ENCODE measurements at places on chromosomes 5 and 9.

- DNase-seq = no peak
Measured at GRCh38 chr9:20569525-20569924, 52.8 kb downstream of the MLLT3 start.

DNA sequence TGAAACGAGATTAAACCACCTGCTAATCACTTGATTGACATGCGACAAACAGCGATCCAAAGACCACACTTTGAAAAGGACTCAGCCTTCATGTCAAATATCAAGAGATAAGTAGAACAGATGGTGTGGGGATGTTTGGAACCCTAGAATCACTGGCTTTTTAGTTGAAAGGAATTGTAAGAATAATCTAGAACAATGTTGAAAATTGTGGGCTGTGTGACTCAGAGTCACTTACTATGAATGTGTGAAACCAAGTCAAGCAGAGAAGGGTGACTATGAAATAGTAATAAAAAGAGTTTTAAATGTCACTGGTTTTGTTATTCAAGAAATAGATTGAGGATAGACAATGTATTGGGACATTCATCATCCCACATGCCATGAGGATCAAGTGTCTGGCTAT lies 14.1 kb upstream of the C1QTNF3 start:
- no peak for DNase-seq

DNA sequence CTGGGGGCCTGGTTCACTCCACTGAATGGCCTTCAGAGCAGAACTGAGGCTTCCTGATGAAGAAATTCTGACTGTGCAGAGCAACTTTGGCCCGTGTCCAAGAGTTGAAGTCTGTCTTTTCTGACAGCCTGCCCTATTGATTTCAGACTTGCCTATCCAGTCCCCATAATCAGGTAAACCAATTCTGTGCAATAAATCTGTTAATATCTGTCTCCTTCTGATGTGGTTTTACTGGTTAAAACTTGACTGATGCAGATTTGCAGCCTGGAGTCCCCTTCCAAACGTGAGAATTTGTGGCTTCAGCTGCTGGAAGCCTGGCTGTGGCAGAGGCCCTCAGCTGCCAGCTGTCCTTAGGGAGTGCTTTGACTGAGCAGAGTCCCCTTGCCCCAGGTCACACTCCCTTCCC lies 283.9 kb upstream of the ANKRD55 start:
- no peak for DNase-seq

- DNase-seq = no peak
Measured at GRCh38 chr9:98373609-98374008, 118.2 kb upstream of the TBC1D2 start.

DNA sequence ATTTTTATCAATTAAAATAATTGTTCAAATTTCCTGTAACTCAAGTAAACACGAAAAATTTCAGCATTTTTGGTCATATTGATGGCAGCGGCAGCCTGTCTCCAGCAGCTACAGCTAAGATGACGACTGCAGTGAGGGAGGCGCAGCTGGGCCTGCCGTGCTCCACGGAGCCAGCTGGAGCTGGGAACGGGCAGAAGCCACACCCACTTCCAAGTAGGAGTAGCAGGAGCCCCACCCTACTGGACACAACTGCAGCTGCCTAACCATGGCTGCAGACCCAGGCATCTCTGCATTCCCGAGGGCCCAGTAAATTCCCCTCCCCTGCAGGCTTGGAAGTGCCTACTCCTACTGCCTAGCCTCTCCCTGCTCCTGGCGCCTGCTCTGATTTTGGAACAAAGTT lies 2031.7 kb downstream of the EFNA5 start:
- no peak for DNase-seq

DNA sequence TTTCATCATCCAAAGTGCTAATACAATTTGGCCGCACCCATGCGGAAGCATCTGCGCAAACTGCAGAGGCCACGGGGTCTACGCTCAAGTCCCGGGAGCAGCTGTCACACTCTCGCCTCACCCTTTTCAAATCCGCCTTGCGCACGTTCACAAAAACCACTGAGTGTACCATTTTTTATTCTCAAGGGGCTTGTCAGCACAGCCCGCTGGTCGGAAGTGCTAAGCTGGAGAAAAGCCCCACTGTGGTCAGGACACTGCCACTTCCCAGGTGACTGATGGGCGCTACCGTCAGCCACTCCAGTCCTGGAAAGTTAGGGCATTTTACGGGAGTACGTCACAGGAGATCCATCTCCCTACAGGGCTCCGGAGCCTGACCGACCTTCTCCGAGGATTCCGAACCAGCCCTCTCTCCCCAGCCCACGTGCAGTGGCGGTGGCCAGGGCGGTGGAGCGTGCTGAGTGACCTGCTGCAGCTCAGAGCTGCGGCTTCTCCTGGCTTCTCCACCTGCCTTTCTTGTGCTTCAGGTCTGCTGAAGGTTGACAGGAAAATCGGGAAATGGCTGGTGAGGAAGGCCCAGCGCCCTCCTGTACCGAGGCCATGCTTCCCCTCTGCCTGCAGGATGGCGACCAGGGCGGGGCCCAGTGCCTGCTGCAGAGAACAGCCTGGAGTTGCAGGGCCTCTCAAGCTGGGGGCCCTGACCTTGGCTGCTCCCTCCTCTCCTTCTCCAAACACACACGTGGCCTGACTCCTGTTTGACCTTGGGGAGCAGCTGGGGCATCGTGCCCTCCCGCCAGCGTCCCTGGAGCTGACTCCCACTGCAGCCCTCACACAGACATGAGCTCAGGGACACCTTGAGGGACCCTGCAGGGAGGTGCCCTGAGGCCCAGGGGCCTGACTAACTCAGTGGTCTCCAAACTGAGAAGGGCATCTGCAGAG lies 14.3 kb downstream of the RASGEF1C start:
- no peak for DNase-seq

DNA sequence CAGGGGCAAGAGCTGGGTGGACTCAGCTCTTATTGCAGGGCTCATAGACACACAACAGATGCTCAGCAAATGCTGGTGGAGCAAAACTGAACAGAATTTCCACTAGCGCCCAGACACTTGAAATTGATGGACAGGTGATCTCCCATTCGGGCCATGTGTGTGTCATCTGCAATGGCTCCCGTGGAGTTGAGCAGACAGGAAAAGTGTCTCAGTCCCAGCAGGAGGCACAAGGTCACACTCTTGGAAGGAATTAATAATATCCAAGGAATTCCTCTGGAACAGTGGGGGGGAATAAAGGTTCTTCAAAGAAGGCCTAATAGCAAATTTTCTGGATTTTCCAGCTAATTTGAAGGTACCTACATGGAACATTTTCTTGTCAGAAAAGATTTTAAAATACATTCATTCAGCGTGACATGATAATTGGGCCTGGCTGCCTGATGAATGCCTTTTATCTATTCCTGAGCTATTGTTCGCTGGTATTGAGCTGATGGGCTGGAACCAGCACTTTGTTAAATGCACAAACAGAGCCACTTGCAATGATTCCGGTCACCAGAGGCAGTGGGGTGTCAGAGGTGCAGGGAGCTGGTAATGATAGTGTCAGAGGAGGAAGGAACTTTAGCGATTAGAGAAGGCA lies 31.5 kb upstream of the ALDH1B1 start:
- DNase-seq = no peak

DNA sequence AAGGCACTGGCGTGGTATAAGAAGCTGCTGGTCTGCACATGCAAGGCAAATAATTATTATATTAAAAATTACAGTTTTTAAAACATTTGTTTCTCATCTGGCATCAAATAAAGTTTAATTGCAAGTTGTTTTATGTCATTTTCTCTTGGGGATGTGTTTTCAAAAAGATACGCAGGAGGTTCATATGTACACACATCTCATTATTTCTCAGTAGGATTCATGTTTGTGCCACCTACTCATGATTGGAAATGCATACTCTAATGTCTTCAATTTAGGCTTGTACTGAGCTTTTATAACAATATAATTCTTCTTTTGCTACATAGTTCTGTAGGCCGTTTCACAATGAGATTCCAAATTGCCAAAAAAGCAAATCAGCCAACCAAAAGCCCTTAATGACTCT lies 244.2 kb upstream of the MEF2C start:
- no peak for DNase-seq

DNA sequence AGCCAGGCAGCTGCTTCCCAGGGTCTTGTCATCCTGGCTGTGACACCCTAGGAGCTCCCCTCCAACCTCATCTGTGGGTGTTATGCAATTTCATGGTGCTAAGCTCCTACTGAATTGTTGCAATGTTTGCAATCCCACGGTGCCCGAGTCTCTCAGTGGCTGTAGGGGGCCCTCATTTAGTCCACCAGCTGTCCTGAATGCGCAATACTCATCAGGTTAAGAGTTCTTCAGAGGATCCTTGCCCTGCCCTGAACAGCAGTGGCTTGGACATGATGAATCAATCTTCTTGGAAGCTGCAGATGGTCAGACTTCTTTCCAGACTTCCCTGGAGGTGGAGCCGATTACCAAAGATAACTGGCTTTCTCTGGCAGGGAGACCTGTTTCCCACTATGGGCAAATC lies 584.1 kb downstream of the CCDC171 start:
- no peak for DNase-seq

DNA sequence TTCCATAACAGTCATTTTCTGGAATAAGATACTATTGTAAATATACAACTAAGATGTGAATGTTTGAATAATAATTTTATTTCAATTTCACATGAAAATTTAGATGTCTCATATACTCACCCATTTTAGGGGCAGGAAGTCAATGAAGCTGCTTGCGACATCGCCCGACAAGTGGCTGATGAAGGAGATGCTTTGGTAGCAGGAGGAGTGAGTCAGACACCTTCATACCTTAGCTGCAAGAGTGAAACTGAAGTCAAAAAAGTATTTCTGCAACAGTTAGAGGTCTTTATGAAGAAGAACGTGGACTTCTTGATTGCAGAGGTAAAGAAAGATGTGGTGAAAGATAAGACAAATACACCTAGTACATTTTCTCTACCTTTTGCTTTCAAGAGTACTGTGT lies 8.6 kb downstream of the BHMT start:
- no peak for DNase-seq

DNA sequence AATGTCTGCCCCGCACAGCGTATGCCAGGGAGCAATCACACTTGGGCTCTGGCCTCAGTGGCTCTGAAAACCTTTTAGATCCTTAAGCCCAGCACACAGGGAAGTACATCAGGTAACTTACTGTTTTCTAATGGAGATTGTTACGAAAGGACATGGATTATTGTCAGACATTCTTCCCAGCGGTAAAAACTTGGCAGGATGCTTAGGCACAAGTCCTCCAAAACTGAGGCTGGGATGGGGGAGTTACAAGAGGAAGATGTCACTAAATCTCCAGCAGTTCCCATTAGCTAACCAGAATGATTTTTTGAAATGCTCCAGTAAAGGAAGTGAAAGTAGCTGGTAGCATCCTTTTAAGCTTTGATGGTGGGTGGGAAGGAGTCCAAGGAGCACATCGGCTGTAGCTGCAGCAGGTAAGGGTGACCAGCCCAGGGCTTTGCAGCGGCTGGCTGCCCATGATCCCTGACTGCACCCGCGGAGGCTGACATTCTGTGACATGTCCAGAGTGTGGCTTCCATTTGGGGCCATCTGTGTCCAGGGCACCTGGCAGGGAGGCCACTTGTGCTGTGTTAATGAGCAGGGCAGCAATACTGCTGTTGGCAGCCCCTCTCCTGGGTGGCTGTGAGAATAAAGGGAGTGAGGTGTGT lies 165.8 kb downstream of the GADD45G start:
- DNase-seq = no peak

DNA sequence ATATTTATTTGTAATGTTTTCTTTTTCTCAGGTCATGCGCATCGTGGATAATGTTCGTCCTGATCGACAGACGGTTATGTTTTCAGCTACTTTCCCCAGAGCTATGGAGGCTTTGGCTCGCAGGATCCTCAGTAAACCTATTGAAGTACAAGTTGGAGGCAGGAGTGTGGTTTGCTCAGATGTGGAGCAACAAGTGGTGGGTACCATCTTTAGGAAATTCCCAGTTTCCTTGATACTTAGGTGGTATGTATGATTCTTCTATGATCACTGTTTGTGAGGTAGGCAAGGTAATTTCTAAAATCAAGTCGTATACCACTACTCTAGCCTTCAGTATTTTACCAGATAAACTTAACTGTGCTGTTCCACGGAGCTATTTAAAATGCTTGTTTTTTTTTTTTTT lies 36.2 kb downstream of the DDX46 start:
- DNase-seq = no peak

DNA sequence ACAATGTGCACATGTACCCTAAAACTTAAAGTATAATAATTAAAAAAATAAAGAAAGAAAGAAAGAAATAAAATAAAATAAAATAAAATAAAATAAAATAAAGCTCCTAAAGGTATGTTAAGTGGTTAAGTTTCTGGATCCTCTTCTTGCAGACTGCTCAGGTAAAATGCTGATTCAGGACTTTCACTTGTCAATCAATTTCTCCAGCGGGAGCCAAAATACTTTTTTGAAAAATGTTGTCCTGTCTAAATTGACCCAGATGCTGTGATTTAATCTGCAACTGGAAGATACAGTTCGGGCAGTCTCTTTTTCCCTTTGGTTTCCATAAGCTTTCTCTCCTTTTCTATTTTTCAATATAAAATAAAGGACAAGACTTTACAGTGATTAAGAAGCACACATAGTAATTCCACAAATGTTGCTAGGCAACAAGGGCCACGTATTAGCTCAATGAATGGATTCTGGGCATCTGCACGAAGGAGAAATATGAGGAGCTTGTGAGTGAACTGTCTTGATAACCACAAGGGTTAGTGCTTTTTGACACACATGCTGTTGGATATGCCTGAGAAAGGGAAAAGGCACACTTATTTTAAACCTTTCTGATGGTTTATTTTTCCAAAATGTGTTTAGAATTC lies 38.6 kb downstream of the HTR4 start:
- DNase-seq = no peak

DNA sequence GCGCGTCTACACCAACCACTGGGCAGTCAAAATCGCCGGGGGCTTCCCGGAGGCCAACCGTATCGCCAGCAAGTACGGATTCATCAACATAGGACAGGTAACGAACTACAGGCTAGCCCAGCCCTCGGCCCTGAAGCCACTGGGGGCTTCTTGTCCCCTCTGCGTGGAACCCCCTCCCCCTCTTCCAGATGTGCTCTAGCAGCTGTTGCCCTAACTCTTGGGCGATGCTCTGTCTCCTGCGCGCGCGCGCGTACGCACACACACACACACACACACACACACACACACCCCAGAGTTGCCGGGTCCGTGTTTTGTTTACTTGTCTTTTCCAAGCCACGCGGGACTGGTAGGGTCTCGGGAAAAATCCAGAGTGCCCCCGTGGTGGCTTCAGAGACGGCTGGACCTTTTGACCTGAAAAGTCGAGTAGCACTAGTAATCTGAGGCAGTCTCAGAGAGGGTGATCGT lies 836 bp downstream of the PCSK5 start:
- DNase-seq = no peak

GRCh38 chr5:36728697-36729543 lies 122.5 kb downstream of the SLC1A3 start:
- peak; percentile 81 for DNase-seq

- DNase-seq = no peak
Measured at GRCh38 chr5:42691413-42691937, 65.1 kb upstream of the CCDC152 start.

GRCh38 chr5:180006141-180006540 lies 65.4 kb downstream of the RNF130 start:
- no peak for DNase-seq

DNA sequence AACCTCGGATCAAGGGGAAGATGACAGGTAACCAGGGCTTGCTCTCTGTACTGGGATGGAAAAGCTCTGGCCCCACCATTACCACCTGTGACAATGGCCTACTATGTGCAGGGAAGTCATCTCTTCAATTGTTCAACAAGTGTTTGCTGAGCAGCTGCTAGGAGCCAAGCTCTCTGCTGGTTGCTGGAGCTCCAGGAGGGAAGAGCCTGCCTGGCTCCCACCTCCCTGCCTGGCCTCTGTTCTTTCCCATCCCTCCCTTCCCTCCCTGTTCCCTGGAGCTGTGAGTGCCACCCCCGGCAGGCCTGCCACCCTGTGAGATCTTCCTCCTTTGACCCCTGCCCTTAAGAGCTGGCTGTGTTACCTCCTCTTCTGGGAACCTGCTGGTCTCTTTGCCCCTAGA lies 59.7 kb upstream of the IER5L start:
- no peak for DNase-seq

All from hematopoietic multipotent progenitor cell treated with erythropoietin and hydrocortisone succinate and interleukin-3 and kit ligand, for 15 days (in vitro differentiated cells).